ENCODE measurements at places on chromosomes 3 and 15. TPM values are rescaled to one million over a fixed set of nuclear protein-coding genes. Genes with fewer than 3 reads are reported as not detected.

PTH1R gene
- 3.7 TPM for total RNA-seq

UBE2E1 gene
- total RNA-seq, result 88.4 TPM

DNA sequence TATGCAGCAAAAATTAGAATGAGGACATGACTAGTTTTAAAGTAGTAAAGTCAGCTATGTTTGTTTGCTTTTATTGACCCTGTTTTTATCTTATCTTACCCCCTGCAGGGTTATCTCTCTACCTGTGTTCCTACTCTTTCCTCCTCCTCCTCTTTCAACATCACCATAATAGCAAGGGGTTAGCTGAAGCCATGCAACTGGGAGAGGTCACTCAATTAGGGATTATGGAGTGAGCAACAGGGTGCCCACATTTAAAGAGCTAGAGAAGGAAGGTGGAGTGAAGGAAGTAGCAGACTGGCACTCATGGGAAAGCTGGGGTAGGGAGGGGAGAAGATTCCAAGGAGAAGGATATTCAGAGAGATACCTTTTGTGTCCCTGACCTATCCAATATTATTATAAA is 125.9 kb downstream of the LRTM1 start:
- DNase-seq, result no peak
- H3K27me3 ChIP-seq, result no peaks in the 10 kb centered on the region
- H3K27ac ChIP-seq, result no peak overlapping the region
- no peak overlapping the region for H3K4me3 ChIP-seq

SKOR1 gene
- 0.89 TPM for total RNA-seq

PCLAF gene
- 8.7 TPM for total RNA-seq

CPLX3 gene
- not detected for total RNA-seq

GRCh38 chr15:100468285-100468684 is 60.5 kb downstream of the CERS3 start:
- no peaks in the 10 kb centered on the region for H3K36me3 ChIP-seq
- no peak overlapping the region for H3K4me3 ChIP-seq
- no peak overlapping the region for H3K27ac ChIP-seq
- H3K4me1 ChIP-seq, result no peaks in the 10 kb centered on the region

NCKIPSD gene
- total RNA-seq, result 21.6 TPM

CTXND1 gene
- total RNA-seq, result 0.27 TPM

DNA sequence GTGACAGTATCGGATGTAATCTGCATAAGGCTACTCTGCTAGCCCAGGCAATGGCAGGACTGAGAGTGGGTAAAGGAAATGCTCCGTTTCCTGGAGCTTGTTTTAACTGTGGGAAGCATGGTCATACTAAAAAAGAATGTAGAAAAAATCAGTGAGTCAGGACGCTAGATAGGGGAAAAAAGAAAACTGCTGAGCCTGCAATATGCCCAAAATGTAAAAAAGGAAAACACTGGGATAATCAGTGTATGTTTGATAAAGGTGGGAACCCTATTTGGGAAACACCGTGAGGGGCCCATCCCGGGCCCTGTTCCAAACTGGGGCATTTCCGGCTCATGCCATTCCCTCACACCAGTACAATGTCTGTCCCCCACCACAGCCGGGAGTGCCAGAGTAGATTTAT is 775.8 kb downstream of the ZPLD1 start:
- no peak overlapping the region for H3K27ac ChIP-seq
- H3K27me3 ChIP-seq, result no peaks in the 10 kb centered on the region
- no peak for DNase-seq
- no peaks in the 10 kb centered on the region for H3K36me3 ChIP-seq
- H3K4me1 ChIP-seq, result no peaks in the 10 kb centered on the region

ZBBX gene
- total RNA-seq, result not detected

- H3K27me3 ChIP-seq, result no peaks in the 10 kb centered on the region
- H3K4me3 ChIP-seq, result no peak overlapping the region
- H3K4me1 ChIP-seq, result no peaks in the 10 kb centered on the region
- no peaks in the 10 kb centered on the region for H3K36me3 ChIP-seq
Observed at GRCh38 chr3:60729056-60729455, 522.2 kb downstream of the FHIT start.

DNA sequence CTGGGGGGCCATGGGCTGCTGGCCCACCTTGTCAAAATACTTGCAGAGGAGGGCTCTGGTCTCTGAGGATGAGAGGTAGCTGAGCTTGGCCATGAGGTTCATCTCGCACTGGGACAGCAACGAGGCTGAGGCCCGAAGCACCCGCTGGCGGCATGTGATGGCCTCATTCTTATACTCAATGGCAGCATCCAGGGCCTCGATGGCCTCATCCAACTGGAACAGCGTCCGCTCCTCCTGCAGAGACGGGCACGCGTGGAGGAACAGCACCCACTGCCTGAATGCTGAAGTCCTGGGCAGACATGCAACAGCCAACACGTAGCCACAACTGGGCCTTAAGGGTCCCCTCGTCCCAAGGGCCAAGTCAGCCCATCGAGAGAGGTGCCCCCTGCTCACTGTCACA is 25.0 kb downstream of the KIF7 start:
- no peaks in the 10 kb centered on the region for H3K4me1 ChIP-seq
- DNase-seq, result no peak
- peaks cover 21% of the 10 kb centered on the region for H3K36me3 ChIP-seq
- no peak overlapping the region for H3K4me3 ChIP-seq
- H3K27me3 ChIP-seq, result no peaks in the 10 kb centered on the region

CHAC1 gene
- total RNA-seq, result 1.2 TPM

- H3K36me3 ChIP-seq, result no peaks in the 10 kb centered on the region
- no peak overlapping the region for H3K4me3 ChIP-seq
- no peaks in the 10 kb centered on the region for H3K4me1 ChIP-seq
- H3K27me3 ChIP-seq, result peaks cover 1% of the 10 kb centered on the region
- H3K27ac ChIP-seq, result no peak overlapping the region
- DNase-seq, result no peak
Observed at GRCh38 chr3:71778353-71778752, 6.6 kb downstream of the PROK2 start.

DNA sequence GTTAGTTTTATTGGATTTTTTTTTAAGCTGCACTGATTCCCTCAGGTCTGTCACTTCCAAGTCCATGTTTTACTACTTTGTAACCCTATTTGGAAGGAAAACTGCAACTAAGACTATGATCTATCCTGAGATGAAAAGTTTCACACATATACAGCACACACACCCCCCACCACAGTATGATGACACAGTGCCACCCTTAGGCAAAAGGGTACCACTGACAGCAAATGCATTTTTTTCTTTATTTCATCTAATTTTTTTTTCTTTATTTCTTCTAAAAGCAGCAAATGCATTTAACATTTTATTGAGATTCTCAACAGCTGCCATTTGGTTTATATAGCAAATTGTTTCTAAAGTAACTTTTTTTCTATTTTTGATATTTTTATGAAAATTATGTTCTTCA is 21.2 kb downstream of the NGRN start:
- no peak overlapping the region for H3K27ac ChIP-seq
- no peaks in the 10 kb centered on the region for H3K4me1 ChIP-seq
- no peak overlapping the region for H3K4me3 ChIP-seq
- H3K36me3 ChIP-seq, result no peaks in the 10 kb centered on the region

GRCh38 chr3:76969471-76969870 is 70.4 kb upstream of the ROBO2 start:
- DNase-seq, result no peak
- no peak overlapping the region for H3K4me3 ChIP-seq
- H3K4me1 ChIP-seq, result no peaks in the 10 kb centered on the region

DNA sequence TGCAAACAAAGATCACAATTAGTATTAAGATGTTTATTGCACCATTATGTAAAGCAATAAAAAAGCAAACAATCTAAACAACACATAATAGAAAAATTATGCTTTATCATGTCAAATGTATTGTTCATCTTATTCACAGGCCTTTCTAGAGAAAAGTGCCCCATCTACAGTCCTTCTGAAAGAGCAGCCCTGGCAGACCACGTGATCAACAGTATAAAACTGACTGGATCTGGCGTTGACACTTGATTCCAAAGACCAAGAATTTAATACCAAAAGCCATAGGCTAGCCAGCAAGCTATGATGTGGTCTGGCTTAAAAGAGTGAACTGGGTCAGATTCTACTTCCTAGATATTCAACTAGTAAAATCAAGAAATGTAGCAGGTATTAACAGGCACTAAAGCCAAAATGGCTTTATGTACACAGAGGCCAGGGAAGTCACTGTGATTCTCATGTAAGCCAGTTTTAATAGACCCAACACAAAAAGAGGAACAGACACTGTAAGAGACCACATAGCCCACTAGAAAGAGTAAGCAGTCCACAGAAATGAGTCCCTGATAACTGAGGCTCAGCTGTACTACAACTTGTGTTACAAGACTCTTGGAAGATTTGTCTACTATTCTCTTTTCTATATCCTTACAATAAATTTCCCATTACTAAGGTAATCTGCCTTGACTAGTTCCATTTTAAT is 32.5 kb downstream of the DMXL2 start:
- no peak for DNase-seq
- H3K27ac ChIP-seq, result no peak overlapping the region
- no peak overlapping the region for H3K4me3 ChIP-seq
- no peaks in the 10 kb centered on the region for H3K36me3 ChIP-seq
- H3K27me3 ChIP-seq, result no peaks in the 10 kb centered on the region

OXSR1 gene
- total RNA-seq, result 39.3 TPM

GRCh38 chr3:22091329-22091728 is 340.3 kb upstream of the ZNF385D start:
- no peaks in the 10 kb centered on the region for H3K27me3 ChIP-seq
- no peak overlapping the region for H3K4me3 ChIP-seq
- no peaks in the 10 kb centered on the region for H3K36me3 ChIP-seq

PSTPIP1 gene
- 3.0 TPM for total RNA-seq

NR1I2 gene
- not detected for total RNA-seq

Measured in thyroid gland (tissue), 4 donors.